ENCODE measurements at places on chromosomes 4 and X.

DNA sequence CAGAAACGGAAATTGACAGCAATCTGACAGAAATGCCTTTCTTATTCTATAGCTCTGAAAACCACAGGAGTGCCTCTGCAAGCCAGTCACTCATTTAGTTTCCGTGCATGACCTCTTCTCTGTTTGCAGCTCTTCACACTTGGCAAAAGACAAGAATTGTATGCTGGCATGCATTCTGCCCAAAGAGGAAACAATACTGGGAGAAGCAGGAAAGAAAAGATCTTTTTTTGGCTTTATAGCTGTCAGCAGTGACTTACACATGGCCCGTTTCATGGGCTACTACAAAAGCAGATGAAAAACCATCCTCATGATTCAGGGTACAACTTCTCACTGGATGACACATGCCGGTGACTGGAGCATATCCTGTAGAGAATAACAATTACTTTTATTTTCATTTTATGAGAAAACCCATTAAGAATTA lies 249.4 kb downstream of the ADAMTS3 start:
- DNase-seq: no peak

DNA sequence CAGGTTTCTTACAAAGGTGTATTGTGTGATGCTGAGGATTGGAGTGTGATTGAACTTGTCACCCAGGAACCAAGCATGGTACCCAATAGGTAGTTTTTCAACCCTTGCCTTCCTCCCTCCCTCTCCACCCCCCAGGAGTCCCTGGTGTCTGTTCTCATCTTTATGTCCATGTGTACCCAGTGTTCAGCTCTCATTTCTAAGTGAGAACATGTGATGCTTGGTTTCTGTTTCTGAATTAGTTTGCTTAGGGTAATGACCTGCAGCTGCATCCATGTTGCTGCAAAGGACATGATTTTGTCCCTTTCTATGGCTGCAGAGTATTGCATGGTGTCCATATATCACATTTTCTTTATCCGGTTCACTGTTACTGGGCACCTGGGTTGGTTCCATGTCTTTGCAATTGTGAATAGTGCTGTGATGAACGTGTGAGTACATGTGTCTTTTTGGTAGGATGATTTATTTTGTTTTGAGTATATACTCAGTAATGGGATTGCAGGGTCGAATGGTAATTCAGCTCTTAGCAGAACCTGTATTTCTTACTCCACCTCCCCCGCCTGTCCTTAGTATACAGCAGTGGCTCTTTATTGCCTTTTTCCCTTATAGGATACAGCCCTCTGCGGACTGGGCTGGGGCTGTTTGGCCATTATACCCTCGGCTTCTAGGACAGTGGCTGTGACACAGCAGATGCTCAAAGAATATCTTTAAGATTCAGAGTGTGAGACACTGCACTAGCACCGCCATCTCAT lies 145.4 kb downstream of the PTTG2 start:
- DNase-seq: no peak

- DNase-seq: no peak
These were observed 590.9 kb downstream of the ARAP2 start for GRCh38 chr4:35653451-35653850.

DNA sequence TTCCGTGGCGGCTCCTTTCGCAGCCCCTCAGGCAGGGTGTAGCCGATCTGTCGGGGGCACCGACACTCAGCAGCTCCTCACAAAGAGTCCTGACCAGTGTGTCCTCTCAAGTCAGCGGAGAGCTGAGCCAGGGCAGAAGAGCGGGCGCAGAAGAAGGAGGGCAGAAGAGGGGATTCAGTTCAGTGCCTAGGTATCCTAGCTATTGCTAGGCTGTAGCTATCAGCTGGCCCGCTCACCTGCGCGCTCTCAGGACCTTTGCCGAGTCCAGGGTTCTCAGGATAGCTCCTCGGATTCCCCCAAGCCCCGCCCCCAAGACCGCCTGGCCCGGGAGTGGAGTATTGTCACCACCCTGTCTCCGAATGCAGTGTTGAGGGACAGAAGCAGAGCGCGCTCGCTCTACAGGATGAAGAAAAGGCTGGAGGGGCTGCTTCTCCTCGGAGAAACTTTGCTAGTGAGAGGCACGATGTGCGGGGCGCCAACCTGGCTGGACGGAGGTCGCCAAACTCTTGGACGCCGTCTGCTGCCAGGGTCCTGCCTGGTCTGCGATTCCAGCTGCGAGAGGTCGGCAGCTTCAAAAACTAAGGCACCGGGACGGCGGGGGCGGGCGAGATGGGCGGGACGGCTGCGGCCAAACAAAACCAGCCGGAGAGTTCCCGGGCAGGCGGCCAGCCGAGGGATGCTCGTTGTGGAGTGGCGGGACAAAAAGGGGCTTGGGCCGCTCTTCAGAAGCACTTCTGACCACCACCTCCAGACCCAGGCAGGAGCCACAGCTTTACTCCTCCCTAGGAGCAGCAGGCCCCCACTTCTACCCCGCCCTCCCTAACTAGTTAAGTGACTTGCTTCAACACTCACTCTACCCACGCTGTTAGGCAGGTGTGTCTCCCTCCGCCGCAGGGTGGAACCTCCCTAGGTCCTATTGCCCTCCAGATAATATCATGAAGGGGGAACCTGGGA lies at the start of gene XKRX:
Gene XKRX (minus strand): TSS at position 258 of the 954 bp plus-strand sequence. CDS start 613 bp downstream, outside the sequence.
- peak; percentile 2 for DNase-seq

All from brain pericyte (primary cell).